A172 (cell line): ENCODE measurements at places on chromosomes 7 and 10. TPM values are rescaled to one million over a fixed set of nuclear protein-coding genes. Genes with fewer than 3 reads are reported as not detected.

GRCh38 chr7:132249256-132249971 lies 326.9 kb downstream of the PLXNA4 start:
- peak; percentile 35 for DNase-seq

- peak; percentile 38 for DNase-seq
These were observed 59.2 kb downstream of the HK1 start for GRCh38 chr10:69337296-69338132.

Gene C10orf90
- total RNA-seq, result 0.57 TPM in 1 of 2 replicates, not detected in the other

- DNase-seq, result peak; percentile 14
These were observed 354.6 kb downstream of the PHF14 start for GRCh38 chr7:11328309-11328708.

Gene PRPS1L1
- not detected in 2 replicates for total RNA-seq

DNA sequence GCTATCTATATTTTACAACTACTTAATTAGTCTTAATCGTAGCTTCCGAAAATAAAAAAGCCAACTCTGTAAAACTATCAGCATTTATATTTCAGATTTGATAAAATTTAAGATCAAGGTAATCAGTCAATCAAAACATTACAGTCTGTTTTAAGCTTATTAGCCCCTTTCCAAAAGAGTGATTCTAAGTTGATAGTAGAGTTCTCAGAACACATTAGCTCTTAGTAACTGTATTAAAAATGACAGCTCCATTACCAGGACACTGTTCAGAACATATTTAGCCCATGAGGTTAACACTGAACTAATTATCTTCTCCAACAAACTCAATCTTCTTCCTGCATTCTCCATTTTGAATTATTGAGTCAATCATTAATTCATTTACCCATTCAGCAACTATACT lies 110.3 kb upstream of the PALS2 start:
- DNase-seq, result no peak
